Esophagus squamous epithelium (tissue), 5 donors: ENCODE measurements at places on chromosomes 4 and X.

DNA sequence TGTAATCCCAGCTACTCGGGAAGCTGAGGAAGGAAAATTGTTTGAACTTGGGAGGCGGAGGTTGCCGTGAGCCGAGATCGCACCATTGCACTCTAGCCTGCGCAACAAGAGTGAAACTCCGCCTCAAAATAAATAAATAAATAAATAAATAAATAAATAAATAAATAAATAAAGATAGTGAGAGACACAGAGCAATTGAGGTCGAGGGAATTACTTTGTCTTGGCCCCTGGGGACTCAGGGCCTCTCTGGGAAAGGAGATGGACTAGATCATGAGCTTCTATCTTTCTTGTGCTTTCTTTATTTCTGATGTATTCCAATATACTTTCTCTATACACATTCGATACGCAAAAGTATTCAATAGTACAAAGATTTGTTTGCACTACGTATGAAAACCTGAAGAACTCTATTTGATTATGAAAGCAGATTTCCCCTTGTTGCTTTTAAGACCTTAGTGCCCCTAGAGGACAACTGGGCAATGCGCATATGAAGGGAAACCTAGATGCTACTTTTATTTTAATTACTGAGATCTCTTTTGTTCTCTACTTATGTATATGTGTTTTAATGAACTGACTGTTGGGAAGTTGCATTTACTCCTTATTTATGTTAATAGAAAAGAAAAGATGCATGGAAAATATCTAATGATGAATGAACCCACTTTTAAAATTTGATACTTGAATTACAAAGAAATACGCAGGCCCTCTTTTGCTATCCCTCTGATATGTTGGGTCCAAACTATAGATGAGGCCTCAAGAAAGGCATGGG, 12.8 kb upstream of the ELOVL6 start:
- DNase-seq = no peak

DNA sequence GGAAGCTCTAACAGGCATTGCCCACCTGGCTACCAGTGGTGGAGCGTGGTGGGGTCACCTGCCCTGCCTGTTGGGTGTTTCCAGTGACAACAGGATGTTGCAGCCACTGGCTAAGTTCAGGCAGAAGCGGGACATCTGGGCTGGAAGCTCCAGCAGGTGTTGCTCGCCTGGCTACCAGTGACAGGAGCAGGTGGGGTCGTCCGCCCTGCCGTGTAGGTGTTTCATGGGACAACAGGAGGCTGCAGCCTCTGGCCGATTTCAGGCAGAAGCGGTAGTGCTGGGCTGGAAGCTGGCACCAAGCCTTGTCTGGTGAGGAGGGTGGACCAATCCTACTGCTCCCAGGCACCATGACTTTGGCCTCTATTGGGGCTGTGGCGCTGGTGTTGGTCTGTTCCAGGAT, 39.4 kb downstream of the RIPPLY1 start:
- DNase-seq = no peak

DNA sequence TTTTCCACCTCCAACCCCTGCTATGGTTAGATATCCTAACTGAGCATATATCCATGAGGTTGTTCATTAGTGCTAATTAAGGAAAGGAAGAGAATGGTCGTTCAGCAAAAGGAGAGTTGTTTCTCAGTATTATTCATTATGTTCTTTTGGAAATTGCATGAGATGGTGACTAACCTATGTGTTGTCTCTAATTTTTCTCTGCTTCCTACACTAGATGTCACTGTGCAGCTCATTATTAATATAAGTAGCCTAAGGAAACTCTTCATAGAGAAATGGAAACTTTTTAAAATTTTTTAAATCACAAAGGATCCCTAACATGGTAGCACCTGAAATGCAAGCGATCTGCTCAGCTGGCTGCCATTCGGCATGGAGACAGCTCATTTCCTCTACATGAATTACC, 67.7 kb upstream of the FAM9A start:
- no peak for DNase-seq

- DNase-seq = no peak
These were observed 1428.0 kb downstream of the PCDH7 start for GRCh38 chr4:32148111-32148666.

DNA sequence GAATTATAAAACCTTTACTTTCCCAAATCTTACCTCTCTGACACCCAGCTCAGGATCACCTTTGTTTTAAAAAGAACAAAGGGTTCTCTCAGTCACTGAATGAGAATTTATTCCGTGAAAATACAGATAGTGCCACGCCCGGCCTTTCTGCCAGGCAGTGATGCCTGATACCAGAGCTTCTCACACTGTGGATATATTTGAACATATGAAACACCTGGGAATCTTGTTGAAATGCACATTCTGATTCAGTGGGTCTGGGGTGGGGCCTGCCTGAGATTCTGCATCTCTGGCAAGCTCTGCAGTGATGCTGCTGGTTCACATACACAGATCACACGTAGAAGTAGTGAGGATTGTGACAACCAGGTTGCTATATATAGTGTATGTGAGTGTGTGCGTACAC, 46.0 kb downstream of the ELOVL6 start:
- no peak for DNase-seq

DNA sequence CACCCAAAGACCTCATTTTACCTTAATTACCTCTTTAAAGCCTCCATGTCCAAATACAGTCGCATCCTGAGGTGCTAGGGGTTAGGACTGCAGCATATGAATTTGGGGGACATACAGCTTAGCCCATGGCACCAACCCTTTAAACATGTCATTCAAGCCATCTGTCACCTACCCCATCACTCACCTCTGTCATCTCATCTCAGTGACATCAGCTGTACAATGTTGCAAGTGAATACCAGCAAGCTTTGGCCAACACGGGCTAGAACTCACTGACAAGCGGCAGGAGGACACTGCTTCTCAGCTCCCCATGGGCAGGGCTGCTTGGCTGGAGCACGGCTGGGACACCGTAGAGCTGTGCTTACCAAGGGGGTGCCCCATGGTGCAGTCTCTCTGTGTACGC, 107.5 kb downstream of the STK32B start:
- no peak for DNase-seq

- no peak for DNase-seq
These were observed 48.5 kb upstream of the PRSS48 start for GRCh38 chr4:151228189-151229119.
